ENCODE measurements at places on chromosomes 2 and 18. TPM values are rescaled to one million over a fixed set of nuclear protein-coding genes. Genes with fewer than 3 reads are reported as not detected.

HRH4 gene
- total RNA-seq: not detected

GPR17 gene
- not detected for total RNA-seq

SEPTIN10 gene
- total RNA-seq: 0.31 TPM

PMS1 gene
- total RNA-seq: 42.8 TPM

CNTNAP5 gene
- total RNA-seq: not detected

SERPINB10 gene
- not detected for total RNA-seq

DNAH7 gene
- total RNA-seq: not detected

CD8B2 gene
- 4.5 TPM for total RNA-seq

SERPINB5 gene
- not detected for total RNA-seq

CABLES1 gene
- 8.9 TPM for total RNA-seq

APCDD1 gene
- total RNA-seq: not detected

DSG2 gene
- 0.07 TPM for total RNA-seq

IL1B gene
- not detected for total RNA-seq

MYOM1 gene
- 0.84 TPM for total RNA-seq

VAMP8 gene
- 94.4 TPM for total RNA-seq

VRK2 gene
- 27.6 TPM for total RNA-seq

DCDC2C gene
- total RNA-seq: not detected

DQX1 gene
- 0.51 TPM for total RNA-seq

TRABD2A gene
- total RNA-seq: 20.8 TPM

FNDC4 gene
- 0.15 TPM for total RNA-seq

SULT1C2 gene
- total RNA-seq: not detected

CNDP1 gene
- 0.09 TPM for total RNA-seq

SLC38A11 gene
- total RNA-seq: not detected

RRM2 gene
- total RNA-seq: 427 TPM

WNT10A gene
- 1.0 TPM for total RNA-seq

ATG4B gene
- total RNA-seq: 80.2 TPM

WDPCP gene
- 7.2 TPM for total RNA-seq

UGT1A5 gene
- total RNA-seq: not detected

IL18RAP gene
- total RNA-seq: 4.1 TPM

PID1 gene
- not detected for total RNA-seq

HOXD10 gene
- not detected for total RNA-seq

RBKS gene
- total RNA-seq: 2.1 TPM

CCBE1 gene
- not detected for total RNA-seq

IL1R2 gene
- total RNA-seq: 0.85 TPM

IMMT gene
- 147 TPM for total RNA-seq

FAM124B gene
- total RNA-seq: not detected

FBXO36 gene
- total RNA-seq: 0.74 TPM

IL36B gene
- not detected for total RNA-seq

AQP12B gene
- not detected for total RNA-seq

MAB21L4 gene
- total RNA-seq: not detected

OSBPL6 gene
- 1.6 TPM for total RNA-seq

SGO2 gene
- 18.6 TPM for total RNA-seq

SIGLEC15 gene
- total RNA-seq: not detected

CD226 gene
- total RNA-seq: 150 TPM

RNF25 gene
- 36.8 TPM for total RNA-seq

ALKAL2 gene
- total RNA-seq: not detected

IRS1 gene
- total RNA-seq: 3.6 TPM

FOXD4L1 gene
- total RNA-seq: 0.18 TPM

CLEC4F gene
- not detected for total RNA-seq

SERPINB4 gene
- total RNA-seq: not detected

LRRTM1 gene
- not detected for total RNA-seq

NYAP2 gene
- total RNA-seq: not detected

All from CD8-positive, alpha-beta memory T cell (primary cell).